ENCODE measurements at places on chromosomes 5 and 9.

DNA sequence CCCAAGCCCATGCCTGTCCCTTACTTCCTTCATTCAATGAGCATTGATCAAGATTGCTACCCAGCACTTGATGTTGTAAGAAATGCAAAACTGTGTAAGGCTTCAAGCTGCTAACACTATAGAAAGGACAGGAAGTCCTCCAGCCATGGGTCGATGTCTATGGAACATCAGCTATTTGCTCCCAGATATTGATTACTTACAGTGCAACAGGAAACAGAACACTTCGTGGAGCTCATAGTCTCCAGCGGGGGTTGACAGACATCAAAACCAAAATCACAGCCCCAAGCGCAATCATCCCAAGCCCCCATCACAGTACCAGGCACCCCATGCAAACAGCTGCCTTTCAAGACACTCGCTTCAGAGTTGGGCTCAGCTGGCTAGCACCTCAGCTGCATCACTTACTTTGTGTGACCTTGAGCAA, 26.8 kb upstream of the DUSP1 start:
- no peak for DNase-seq

- no peak for DNase-seq
Observed at GRCh38 chr5:134494780-134495179, 30.7 kb upstream of the JADE2 start.

DNA sequence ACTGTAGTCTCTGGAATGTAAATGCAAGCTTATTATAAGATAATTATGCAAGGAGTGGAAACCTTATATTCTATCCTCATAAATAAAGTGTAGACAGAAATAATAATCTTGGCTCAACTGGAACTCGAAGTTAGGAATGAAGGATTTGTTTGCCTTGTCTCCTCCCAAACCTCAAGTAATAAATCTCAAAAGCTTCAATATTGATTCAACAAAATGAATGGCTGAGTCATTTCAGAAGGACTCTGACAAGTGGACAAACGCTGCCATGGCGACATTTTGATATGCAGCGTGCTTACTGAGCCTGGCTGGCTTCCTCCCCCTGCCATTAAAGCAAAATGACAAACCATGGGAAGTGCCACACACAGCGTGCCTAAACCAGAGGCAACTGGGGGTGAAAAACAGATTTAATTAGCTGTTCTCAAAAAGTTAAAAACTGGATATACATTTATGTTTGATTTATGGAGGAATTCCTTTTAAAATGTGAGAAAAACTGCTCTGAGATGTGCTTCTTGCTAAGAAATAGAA, 10.5 kb upstream of the ADGRV1 start:
- DNase-seq: no peak

DNA sequence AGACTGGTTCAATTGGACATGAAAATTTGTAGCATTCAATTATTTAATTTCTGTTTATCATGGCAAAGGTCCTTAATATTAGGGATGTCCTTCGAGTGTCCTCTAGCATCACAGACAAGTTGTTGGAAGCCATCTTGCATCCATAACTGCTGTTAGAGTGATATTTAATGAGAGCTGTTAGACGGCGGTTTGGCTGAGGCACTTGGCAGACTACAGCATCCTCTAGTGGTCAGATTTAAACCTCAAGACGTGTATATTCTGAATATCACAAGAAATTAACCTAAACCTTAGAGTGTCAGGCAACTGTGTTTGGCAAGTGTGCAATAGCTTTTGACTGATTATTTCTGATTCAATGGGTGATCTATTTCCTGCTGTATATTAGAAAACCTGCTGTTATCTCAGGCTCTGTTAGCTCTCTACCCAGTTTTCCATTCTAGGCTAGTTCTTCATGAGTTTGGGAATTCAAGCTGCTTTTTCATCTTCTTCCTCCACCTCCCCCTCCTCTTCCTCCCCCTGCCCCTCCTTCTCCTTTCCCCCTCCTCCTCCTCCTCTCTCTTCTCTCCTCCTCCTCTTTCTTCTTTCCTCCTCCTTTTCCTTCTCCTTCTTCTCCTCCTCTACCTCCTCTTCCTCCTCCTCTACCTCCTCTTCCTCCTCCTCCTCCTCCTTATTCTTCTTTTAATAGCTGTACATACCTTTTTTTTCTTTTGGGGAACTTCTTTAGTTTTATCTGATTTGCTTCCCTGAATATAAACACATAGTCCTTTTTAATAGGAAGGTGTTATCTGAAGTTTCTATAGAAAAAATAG, 8.6 kb downstream of the SPINK1 start:
- peak; percentile 77 for DNase-seq

GRCh38 chr9:91192381-91193086, 169.2 kb downstream of the AUH start:
- DNase-seq: no peak

DNA sequence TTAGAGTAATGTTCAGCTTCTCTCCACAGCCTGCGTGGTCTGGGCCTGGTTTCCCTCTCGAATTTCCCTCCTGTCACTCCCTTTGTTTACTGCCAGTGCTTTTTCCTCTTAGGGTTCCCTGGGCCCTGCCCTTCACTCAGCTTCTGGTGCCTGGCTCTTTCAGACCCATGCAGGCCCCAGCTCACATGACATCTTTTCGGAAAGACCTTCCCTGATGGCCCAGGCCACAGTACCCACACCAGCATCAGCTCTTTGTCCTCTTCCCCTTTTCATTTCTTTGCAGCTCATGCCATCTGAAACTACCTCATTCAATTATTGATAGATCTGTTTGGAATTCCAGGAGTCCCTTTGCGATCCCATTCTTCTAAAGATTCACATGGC, 68.1 kb upstream of the ABL1 start:
- no peak for DNase-seq

DNA sequence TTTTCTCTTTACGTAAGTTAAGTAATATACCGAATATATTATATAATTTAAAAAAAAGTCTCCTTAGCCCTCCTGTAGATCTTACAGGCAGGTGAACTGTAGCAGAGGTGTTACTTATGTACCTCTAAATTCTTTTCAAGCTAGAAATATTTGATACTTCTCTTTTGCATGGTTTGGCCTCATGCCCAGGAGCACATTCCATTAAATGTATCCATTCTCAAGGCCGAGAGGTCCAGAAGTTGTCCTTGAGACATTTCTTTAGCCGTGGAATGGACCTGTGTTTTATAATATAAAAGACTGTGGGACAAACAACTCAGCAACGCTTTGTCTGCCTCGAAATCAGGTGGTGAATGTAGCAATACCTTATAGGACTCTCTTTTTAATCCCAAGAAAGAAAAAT, 184.5 kb downstream of the TRIO start:
- no peak for DNase-seq

DNA sequence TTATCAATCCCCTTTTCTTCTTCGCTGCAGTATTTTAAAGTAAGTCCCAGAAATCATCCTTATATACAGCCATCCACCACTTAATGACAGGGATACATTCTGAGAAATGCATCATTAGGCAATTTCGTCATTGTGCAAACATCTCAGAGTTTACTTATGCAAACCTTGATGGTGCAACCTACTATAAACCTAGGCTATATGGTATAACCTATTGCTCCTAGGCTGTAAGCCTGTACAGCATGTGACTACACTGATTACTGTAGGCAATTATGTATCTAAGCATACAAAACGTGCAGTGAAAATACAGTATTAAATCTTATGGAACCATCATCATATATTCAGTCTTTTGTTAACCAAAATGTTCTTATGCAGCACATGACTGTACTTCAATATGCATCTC, 36.8 kb downstream of the SAXO1 start:
- DNase-seq: peak; percentile 24
